Activated CD4-positive, alpha-beta memory T cell treated with anti-CD3 and anti-CD28 coated beads, Interleukin-2, amount 10 ng/mL, durations not matched to agents 7 days and 5 days (primary cell): ENCODE measurements at places on chromosomes 2 and 18. TPM values are rescaled to one million over a fixed set of nuclear protein-coding genes. Genes with fewer than 3 reads are reported as not detected.

Gene FHOD3
- not detected for total RNA-seq

Gene GPR35
- total RNA-seq: 5.2 TPM

Gene IL18R1
- total RNA-seq: 22.8 TPM

Gene MOGAT1
- not detected for total RNA-seq

Gene MREG
- 12.6 TPM for total RNA-seq

Gene CD8B2
- total RNA-seq: not detected

Gene LIMS2
- total RNA-seq: 15.0 TPM

Gene EPB41L3
- total RNA-seq: 0.73 TPM

Gene ANKRD36B
- 46.7 TPM for total RNA-seq

Gene CKAP2L
- total RNA-seq: 63.3 TPM

Gene APLF
- total RNA-seq: 3.6 TPM

Gene UGT1A6
- total RNA-seq: not detected

Gene APCDD1
- total RNA-seq: not detected

Gene EPHA4
- total RNA-seq: 11.7 TPM

Gene ALPP
- total RNA-seq: not detected

Gene SCN9A
- 0.15 TPM for total RNA-seq

Gene C2orf78
- total RNA-seq: not detected

Gene LOXL3
- total RNA-seq: 0.70 TPM

Gene MROH2A
- total RNA-seq: not detected

Gene MERTK
- 0.35 TPM for total RNA-seq

Gene FBXO41
- total RNA-seq: 12.0 TPM

Gene TUBA4B
- total RNA-seq: not detected

Gene IL1RN
- 2.6 TPM for total RNA-seq

Gene ANKRD23
- 15.5 TPM for total RNA-seq

Gene ZSWIM2
- not detected for total RNA-seq

Gene DNAJC5G
- total RNA-seq: not detected

Gene SESTD1
- 13.8 TPM for total RNA-seq

Gene MAP3K19
- total RNA-seq: not detected

Gene POLE4
- total RNA-seq: 49.4 TPM

Gene RGPD4
- total RNA-seq: not detected

Gene PTPRM
- total RNA-seq: 9.3 TPM

Gene KLHL30
- total RNA-seq: not detected

Gene REV1
- 27.9 TPM for total RNA-seq

Gene CCDC148
- total RNA-seq: not detected

Gene ALPI
- total RNA-seq: not detected

Gene HOXD9
- not detected for total RNA-seq

Gene COLEC12
- total RNA-seq: not detected

Gene ERICH2
- total RNA-seq: not detected

Gene SAG
- total RNA-seq: not detected

Gene PDE1A
- total RNA-seq: not detected

Gene CROCC2
- total RNA-seq: not detected

Gene ITPRIPL1
- 46.3 TPM for total RNA-seq

Gene CELF4
- not detected for total RNA-seq

Gene RAB6C
- total RNA-seq: 0.10 TPM

Gene EIF2AK3
- 29.2 TPM for total RNA-seq

Gene C2orf66
- 0.33 TPM for total RNA-seq

Gene C1GALT1C1L
- not detected for total RNA-seq

Gene TP53I3
- total RNA-seq: 2.7 TPM

Gene PLEKHH2
- 0.35 TPM for total RNA-seq

Gene ANKRD36C
- 67.5 TPM for total RNA-seq

Gene POTEC
- not detected for total RNA-seq

Gene REG3G
- not detected for total RNA-seq

Gene EDAR
- total RNA-seq: not detected

Gene COX5B
- 192 TPM for total RNA-seq

Gene MTHFD2
- 264 TPM for total RNA-seq

Gene ARHGAP28
- not detected for total RNA-seq
